Stimulated activated CD8-positive, alpha-beta memory T cell treated with anti-CD3 and anti-CD28 coated beads, Interleukin-15, amount 100 ng/mL, for 48 hours (primary cell): ENCODE measurements at places on chromosomes 3 and 15.

DNA sequence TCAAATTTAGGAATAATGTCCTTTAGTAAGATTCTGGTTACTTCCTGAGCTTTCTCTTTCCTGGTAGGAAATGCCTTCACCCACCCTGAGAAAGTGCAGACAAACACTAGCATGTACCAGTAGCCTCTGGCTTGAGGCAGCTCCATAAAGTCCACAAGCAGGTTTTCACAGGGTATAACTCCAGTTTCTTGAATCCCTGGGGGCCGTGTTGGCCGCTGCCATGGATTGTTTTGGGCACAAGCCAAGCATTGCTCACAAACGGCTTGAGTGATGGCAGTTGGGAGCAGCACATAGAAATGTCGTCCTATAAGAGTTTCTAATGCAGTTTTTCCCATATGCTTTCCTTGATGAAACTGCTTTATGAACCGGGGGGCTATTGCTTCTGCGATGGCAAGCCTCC is 164.1 kb downstream of the STXBP5L start:
- no peak for DNase-seq

DNA sequence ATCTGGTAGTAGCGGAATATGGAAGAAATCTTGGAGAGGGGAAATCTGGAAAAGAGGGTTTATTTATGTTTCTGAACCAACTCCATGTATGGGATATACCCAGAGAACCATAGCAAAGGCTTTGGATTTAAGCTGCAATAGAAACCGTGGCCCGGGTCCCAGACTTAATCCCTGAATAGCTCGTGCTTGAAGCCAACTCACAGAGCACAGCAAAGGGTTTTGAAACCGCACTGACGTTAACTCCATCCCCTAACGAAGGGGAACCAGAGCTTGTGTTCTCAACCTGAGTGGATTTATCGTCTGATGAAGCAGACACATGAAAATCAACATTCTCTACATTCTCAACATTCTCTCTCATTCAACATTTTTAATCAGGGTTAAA is 154.6 kb downstream of the APBA2 start:
- DNase-seq: no peak

- no peak for DNase-seq
Measured at GRCh38 chr3:181212271-181212670, 222.7 kb upstream of the DNAJC19 start.

DNA sequence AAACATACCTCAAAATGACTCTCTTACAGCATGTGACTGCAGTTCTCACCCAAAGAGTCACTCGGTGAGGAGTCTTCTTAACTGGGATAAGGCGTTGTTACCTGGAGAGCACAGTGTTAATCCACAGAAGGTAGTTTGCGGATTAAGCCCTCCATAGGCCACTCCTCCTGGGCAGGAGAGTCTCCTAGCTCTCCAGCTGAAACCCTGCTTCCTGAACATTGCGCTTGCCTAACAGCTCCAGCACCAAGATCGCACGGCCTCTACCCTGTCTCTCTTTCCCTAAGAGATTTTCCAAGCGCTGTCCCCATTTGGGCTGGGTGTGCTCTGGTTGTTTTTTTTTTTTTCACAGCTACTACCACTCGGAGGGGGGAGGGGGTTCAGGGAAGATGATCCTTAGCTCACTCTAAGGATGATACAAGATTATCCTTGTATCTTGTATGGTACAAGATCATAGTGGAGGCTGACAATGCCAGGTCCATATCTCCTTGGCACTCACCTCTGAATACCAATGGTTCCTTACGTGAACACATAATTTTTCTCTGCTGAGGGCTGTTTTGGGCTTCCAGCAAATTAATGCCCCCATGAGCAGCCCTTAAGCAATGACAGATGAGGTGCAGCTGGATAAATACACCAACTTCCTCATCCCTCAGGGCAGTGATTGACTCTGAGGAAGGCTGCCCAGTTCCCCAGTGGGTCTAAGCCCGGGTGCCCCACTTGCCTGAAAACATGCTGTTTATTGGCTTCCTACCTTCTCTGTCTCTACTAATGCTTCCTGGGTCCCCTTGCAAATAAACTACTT is 185.2 kb upstream of the TSC22D2 start:
- DNase-seq: no peak

DNA sequence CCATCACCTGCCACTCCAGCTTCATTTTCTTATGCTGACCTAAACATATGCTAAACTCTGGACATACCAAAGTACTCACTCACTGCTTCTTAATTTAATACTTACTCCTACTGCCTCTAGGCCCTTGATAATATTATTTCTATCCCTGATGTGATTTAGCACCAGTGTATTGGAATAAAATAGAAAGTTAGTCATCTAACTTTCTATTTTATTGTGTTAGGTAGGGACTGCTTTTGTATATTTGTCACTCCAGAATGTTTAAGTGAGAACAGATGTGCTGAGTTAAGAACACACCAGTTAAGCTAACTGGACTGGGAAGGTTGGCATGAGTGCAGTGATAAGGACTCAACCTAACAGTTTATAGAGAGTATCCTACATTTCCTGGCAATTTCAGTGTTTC is 6.5 kb upstream of the CLDN16 start:
- DNase-seq: no peak

GRCh38 chr3:187000711-187001151 is 70.4 kb downstream of the ST6GAL1 start:
- no peak for DNase-seq

DNA sequence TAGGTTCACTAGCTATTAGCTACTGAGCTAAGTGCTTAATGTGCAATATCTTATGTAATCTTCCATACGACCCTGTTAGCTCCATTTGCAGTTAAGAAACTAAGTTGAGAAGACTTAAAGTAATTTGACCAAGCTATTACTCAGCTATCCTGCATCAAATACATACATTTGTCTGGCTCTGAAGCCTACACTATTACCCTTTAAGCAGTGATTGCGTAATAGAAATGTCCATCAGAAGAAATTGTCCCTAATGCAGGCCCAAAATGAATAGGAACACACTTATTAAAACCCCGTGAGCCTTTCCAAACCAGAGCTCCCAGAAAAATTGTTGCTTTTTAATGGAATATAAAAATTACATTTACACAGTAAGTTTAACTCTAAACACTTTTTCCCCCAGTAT is 5.3 kb upstream of the MYO1E start:
- no peak for DNase-seq
